Dorsolateral prefrontal cortex (tissue), 122 donors: ENCODE measurements at places on chromosomes 3 and 15.

GRCh38 chr15:70240082-70240481 lies 142.4 kb upstream of the TLE3 start:
- DNase-seq, result no peak

DNA sequence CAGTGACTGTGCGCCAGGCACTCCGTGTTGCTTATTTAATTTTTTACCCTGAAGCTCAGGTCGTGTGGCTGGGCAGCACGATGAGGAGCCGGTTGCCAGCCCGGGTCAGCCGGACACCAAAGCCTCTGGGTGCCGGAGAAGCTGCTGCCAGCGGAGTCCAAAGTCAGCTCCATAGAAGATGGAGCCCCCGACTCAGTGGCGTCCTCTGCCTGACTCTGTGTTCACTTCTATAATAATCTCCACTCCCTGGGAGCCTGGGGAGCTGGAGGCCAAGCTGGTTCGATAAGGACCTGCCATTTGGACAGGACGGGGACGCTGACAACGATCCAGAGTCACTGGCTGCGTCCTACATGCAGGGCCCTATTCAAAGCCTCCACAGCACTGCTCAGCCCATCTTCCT lies 78.6 kb downstream of the VGLL4 start:
- no peak for DNase-seq

- DNase-seq, result no peak
Observed at GRCh38 chr3:114356066-114356465, 62.2 kb downstream of the TIGIT start.

DNA sequence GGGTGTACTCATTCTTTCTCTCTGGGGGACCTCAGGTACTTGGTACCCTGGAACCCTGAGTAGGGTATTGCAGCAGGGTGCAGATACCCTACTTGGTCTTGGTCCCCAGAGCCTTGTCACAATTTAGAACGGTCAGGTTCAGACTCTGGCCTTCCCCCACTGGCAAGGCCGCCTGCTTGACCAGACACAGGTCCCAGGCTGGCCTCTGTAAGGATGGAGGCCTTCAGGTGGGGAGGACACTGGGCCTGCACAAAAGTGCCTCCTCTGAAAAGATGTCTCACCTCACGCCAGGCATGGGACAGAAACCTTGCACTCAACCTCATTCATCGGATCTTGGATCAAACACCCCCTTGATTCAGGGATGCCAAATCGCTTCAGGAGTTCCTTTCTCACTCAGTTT lies 158.4 kb downstream of the KLF13 start:
- DNase-seq, result no peak

- DNase-seq, result no peak
Observed at GRCh38 chr15:72354496-72354895, 21.3 kb downstream of the HEXA start.

GRCh38 chr15:78265137-78265460 lies 737 bp downstream of the DNAJA4 start:
- DNase-seq, result no peak

DNA sequence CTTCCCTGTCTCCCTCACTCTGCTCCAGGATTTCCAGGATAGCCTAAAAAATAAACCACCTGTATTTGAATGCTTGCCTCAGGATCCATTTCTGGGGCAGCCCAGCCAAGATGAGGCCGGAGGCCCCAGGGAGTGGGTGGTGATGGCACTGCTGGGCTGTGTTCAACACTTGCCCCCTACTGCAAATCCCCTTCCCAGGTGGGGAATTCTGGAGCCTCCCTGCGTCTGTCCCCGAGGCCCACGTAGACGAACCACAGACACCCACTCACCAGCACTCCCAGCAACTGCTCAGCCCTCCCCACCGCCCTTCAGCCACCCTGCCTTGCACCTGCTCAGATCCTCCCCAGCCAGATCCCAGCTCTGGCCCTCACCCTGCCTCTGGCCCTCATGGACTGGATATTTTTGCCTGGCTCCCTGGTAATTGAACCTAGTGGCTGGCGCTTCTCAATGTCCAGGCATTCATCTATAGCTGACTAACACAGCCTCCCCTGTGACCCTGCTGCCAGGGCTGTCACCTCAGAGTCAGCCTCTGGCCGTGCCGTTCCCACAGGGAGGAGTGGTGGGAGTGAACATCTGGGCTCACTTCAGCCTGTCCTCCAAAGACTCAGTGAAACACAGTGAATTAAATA lies 17.1 kb upstream of the EPB42 start:
- DNase-seq, result no peak

DNA sequence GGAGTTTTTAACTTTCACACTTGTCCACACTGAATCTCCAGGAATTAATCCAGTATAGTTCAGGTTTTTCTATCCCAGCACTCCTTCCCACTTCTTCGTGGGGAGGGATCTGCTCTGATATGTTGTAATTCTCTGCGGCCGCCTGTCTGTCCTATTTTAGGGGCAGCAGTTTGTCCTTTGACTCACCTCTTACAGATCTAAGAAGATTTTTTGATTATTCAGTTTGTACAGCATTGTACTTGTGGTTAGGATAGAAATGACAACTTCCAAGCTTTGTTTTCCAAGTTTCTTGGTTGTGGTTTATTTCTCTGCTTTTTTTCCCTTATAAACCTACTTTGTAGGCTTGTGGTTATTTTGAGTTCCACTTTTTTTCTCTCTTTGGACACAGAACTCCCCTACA lies 601.7 kb downstream of the SI start:
- DNase-seq, result no peak

DNA sequence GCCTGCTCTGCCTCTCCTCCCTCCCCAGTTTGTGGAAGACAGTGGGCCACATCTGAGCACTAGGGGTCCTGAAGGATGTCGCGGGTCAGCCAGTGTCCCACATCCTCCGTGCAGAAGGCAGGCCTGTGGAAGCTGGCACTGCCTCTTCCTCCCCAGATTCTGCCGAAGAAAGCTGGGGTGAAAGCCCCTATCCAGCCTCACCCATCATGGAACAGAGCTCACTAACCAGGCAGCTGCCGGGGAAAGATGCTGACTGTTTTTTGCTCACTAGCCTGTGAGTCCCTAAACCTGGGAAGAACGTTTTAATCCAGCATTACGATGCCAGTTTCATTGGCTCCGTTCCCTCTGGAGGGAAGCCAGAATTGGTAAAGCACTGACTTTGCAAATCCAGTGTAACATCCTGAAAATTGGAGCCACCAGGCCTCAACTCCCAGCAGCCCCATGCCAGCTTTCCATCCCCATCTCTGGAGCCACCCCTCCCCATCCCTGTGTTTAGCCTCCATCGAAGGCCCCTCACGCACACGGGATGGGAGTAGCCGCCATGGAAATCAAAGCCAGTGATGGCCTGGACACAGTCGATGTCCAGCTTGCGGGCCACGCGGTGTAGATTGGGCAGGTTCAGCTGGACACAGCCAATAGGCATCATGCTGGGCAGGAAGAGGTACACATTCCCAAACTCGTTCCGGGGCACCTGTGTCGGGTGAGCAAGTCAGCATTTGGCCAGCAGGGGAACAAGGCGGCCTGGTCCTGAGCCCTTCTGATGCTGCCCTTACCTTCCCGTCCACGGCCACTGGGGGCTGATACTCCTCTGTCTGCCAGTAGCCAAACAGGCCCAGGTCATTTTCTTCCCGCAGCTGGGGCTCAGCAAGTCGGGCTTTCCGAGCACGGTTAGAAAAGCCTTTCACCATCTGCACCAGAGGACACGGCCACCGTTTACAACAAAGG lies 23.5 kb downstream of the TMEM43 start:
- DNase-seq, result peak; percentile 3

GRCh38 chr3:117306299-117306698 lies 596.7 kb downstream of the TUSC7 start:
- DNase-seq, result no peak

DNA sequence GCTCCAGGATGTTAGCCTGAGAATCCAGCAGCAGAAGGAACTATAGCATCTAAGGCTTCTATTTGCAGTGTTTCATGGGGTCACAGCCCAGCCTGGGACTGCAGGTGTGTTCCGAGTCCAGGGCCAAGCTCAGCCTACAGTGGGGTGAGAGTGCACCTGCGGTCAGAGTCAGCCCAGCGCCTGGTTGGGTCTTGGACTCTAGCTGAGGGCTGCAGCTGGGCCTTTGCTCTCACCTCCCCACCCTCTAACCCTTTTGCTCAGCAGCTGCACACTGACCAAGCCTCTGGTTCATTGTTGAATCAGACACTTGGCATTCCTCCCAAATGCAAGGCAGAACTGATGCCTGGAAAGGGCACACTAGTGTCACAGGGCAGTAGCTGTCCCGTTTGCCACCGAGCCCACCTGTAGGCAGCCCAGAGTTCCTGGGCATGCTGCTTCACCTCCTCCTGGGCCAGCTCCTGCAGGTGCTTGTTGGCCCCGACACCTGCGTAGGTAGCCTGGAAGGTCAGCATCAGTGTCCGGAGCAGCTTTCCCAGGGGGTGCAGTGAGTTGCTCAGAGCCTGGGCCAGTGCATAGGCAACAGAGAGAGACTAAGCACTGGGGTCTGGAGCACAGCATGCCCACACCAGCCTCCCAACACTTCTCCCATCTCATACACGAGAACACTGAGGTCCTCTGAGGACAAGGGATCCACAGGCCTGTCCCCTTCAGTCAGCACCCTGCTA lies 17.5 kb downstream of the ALS2CL start:
- DNase-seq, result no peak

DNA sequence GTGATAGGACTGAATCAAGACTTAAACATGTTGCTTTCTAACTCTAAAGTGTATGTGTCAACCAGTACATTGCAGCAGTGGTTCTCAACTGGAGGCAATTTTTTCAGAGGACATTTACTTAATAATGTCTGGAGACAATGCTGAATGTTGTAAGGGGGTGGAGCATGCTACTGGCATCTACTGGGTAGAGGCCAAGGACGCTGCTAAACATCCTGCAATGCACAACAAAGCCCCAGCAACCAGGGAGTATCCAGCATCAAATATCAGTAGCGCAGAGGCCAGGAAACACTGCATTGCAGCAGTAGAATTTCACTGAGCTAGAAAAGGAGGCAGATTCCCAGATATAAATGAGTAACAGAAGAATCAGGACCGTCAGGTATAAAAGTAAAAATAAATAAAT lies 79.8 kb upstream of the GRM7 start:
- DNase-seq, result no peak

DNA sequence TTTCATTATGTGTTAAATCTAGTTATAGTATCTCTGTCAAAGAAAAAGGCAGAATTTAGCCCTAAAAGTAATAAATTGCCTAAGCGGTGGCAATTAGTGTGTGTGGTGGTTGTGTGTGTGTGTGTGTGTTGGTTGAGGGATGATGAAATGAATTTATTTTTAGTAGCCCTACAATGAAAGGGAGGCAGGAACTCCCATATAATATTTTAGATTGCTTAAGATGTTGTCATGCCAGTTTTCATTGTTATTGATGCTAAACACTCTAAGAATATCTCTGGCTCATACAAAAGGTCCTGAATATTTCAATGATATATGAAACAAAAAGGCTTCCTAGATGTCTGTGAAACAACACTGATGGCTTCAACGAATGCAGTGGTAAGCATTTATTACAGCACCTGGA lies 140.6 kb upstream of the TBC1D5 start:
- no peak for DNase-seq

DNA sequence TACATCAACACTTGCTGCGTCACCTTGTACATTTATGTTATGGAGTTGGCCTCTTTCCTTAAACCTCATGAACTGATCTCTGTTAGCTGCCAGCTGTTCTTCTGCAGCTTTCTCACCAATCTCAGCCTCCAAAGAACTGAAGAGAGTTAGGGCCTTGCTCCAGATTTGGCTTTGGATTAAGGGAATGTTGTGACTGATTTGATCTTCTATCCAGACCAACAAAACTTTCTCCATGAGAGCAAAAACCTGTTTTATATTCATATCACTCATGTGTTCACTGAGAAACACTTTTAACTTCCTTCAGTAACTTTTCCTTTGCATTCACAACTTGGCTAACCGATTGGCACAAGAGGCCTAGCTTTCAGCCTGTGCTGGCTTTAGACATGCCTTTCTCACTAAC lies 1156.0 kb upstream of the CADM2 start:
- DNase-seq, result no peak

DNA sequence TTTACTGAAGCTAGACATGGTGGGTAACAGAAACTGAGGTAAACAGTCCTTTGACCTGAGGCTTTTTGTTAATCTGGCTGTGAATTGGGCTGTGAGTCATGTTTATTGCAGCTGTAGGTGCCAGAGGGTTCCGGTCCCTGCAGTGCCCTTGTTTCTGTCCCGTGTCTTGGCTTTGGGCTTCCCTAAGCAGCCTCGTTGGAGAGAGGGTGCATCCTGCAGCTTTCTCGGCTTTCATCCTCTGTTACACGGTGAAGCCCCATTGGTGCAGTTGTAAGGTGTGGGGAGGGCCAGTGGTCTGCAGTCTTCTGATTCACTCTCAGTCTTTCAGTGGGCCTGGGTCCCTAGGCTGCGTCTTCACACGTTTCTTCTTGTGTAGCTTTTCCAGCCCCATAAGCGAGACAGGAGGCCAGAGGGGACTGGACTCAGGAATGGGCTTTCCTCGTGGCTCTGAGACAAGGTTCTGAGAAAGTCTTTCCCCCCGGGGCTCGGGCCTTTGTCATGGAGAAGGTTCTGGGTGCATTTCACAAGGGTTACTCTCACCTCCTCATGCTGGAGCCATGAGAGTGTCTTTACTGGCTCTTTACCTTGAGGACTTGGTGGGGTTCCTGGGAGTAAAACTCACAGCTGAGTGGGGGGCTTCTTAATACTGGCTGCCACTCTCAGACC lies 33.1 kb downstream of the ASB7 start:
- DNase-seq, result no peak

- no peak for DNase-seq
Observed at GRCh38 chr3:11078826-11079515, 75.3 kb upstream of the HRH1 start.
